ENCODE measurements at places on chromosomes 11 and 22.

DNA sequence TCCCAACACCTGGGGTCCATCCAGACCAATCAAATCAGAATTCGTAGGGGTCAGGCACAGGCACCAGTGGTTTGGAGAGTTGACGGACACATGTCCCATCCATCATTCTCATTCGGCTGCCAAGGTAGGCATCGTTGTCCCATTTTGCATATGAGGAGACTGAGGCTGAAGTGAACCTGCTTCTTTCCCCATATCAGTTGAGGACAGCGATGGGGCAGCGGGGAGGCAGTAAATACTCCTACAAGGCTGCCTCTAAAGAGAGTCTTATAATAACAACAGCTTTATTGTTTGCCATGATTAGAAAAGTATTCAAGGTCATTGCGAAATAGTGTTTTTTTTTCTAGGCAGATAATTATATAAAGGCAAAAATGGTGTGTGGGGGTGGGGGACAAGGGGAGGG is 1.6 kb upstream of the BEST1 start:
- DNase-seq, result no peak

- no peak for DNase-seq
Measured at GRCh38 chr22:39024519-39025308, 3.8 kb downstream of the APOBEC3D start.

DNA sequence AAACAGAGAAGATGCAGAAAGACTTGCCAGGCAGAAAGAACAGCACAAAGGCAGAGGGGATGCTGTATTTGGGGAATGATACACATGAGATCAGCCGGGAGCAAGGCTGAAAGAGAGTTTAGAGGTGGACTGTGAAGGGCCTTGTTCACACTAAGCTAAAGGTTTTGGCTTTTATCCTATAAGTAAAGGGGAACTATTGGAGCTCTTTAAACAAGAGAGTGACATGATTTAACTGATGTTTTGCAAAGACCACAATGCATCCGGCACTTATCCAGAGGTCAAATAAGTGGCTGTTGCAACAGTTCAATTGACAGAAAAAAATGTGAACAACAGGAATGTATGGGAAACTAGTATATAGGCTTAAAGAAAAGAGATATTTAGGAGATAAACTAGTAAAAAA is 64.7 kb upstream of the RRAS2 start:
- DNase-seq, result no peak

- DNase-seq, result no peak
Measured at GRCh38 chr22:42692239-42693054, 28.2 kb downstream of the A4GALT start.

DNA sequence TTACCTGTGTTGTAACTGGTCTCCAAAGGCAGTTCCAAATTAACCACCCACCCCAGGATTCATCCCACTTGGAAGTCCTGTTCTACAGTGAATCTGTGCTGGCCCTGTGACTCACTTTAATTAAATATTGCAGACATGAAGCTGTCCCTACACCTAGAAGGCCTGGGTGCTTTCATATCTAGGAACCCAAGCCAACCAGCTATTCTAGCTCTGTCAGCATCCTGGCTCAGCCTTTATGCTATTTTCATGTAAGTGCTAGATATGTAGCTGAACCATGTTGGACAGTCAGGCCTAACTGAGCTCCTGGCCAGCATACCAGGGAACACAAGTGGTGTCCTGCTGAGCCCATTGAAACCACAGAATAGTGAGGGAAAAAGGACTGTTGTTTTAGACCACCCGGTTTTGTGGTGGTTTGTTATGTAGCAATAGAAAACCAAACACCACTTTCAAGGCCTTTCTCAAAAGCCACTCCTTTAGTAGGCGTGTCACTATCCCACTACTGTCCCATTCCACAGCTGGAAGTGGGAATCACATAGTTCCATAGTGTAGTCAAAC is 30.3 kb downstream of the CNTF start:
- DNase-seq, result no peak

DNA sequence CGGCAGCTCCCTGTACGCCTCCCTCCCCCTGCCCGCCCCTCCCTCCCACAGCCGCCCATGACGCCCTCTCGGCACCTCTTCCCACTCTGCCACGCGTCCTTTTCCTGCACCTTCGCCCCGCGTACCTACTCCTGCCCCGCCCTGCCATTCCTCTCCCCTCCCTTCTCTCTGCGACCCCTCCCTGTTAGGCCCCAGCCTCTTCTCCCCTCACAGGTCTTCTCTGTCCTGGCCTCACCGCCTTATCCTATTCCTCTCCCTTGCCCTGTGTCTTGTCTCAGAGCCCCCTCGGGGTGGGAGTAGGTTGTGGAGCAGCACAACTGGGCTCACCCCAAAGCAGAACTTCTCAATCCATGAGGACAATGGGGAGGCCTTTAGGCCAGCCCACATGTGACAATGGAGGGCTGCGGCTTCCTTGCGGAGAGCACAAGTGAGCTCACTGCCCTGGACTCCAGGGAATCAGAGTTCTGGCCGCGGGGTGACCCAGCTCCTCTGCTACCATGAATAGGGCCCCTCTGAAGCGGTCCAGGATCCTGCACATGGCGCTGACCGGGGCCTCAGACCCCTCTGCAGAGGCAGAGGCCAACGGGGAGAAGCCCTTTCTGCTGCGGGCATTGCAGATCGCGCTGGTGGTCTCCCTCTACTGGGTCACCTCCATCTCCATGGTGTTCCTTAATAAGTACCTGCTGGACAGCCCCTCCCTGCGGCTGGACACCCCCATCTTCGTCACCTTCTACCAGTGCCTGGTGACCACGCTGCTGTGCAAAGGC is 539 bp downstream of the SLC35C1 start:
- DNase-seq, result no peak

Measured in stimulated activated CD8-positive, alpha-beta memory T cell treated with anti-CD3 and anti-CD28 coated beads, Interleukin-15, amount 100 ng/mL, for 48 hours (primary cell).